ENCODE measurements at places on chromosomes 5 and 9.

GRCh38 chr5:60842871-60843385, 1.1 kb downstream of the ELOVL7 start:
- DNase-seq: no peak

DNA sequence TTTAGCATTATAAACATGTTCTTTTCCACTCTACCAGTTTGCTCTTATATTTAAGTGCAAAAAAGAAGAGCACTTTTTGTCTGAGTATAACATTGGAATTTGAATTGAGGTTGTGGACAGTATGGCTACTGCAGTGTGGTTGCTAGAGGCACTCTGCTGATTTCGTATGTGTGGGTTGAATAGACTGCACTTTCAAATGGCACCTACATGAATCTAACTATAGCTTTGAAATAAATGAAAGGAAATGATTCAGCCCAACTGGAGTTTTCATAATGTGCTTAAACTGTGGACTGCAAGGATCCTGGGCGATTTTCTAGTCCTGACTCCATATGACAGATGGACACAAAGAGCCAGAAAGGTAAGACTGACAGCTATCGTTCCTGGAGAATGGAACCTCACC, 657.6 kb upstream of the RIOK2 start:
- DNase-seq: no peak

DNA sequence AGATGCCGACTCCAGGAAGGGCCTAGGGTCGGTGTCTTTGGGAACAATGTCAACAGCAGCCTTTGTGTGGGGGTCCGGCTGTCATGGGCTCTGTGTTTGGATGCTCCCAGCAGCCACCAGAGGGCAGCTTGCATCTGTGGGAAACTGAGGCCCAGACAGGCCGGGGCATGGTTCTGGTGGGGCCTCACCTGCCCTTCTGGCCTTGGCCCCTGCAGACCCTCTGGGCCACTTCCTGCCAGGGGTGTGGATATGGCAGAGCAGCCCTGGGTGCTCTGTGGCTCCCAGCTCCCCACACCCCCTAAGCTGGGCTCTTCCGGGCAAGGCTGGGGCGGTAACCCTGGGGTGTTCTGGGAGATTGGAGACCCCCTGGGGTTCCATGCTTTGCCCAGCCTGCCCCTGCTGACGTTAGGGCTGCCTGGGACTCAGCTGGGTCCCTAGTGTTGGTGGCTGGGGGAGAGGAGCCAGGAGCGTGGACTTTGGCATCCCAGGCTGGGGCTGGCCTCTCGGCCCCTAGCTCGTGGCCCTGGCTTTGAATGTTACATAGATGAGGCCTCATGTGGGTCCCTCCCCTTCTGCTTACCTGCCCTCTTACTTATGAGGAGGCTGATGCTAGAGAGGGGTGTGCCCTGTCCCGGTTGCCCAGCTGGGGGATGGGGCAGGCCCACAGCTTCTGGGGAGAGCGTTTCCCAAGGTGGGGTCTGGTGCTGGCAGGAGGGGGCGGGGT, 38.3 kb downstream of the RXRA start:
- no peak for DNase-seq

DNA sequence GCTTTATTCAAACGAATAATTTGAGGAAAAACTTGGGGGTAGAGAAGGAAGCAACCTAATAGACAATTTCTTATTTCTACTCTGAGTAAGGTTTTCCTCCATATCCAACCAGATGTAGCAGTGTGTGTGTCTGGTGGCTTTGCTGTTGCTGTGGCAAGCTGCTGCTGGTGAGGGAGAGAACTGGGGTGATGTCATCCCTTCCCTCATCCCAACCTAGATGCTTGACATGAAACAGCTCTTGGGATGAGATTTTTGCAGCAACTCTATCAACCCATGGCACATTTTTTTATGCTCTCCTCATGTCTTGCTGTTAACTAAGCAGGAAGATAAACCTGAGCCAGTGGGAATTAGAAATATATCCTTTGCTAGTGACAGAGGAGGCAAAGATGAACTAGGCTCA, 135.8 kb downstream of the PCSK1 start:
- peak; percentile 91 for DNase-seq

- DNase-seq: no peak
Observed at GRCh38 chr9:71921190-71921814, 9.9 kb downstream of the C9orf85 start.

DNA sequence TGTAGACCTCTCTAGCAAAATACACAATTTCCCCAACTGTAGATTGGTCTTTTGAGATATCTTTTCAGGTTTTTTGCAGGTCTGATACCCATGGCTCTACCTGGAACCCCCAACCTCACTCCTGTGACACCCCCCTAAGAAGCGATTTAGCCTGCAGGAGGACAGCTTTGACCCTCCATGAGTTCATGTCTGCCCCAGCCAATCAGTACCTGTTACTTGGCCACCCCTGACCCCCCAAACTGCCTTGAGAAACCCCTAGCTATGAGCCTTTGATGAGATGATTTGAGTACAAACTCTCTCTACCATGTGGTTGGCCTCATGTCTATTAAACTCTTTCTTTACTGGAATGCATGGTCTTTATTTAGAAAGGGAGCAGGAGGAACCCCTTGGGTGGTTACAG, 25.7 kb downstream of the ABO start:
- DNase-seq: no peak

DNA sequence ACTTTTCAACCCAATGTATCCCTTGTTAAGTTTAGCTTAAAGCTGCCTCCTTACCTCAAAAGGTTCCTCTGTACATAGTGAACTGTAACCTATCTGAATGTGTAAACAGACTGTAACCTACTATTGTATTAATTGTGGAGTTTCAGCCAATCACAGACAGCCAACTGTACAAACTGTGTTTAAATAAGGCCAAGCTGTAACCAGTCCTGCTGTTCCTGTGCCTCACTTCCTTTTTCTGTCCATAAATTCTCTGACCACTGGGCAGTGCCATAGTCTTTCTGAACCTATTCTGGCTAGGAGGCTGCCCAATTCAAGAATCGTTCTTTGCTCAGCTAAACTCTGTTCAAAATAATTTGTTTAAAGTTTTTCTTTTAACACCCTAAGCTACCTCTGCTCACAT, 74.7 kb upstream of the DAPK1 start:
- no peak for DNase-seq

DNA sequence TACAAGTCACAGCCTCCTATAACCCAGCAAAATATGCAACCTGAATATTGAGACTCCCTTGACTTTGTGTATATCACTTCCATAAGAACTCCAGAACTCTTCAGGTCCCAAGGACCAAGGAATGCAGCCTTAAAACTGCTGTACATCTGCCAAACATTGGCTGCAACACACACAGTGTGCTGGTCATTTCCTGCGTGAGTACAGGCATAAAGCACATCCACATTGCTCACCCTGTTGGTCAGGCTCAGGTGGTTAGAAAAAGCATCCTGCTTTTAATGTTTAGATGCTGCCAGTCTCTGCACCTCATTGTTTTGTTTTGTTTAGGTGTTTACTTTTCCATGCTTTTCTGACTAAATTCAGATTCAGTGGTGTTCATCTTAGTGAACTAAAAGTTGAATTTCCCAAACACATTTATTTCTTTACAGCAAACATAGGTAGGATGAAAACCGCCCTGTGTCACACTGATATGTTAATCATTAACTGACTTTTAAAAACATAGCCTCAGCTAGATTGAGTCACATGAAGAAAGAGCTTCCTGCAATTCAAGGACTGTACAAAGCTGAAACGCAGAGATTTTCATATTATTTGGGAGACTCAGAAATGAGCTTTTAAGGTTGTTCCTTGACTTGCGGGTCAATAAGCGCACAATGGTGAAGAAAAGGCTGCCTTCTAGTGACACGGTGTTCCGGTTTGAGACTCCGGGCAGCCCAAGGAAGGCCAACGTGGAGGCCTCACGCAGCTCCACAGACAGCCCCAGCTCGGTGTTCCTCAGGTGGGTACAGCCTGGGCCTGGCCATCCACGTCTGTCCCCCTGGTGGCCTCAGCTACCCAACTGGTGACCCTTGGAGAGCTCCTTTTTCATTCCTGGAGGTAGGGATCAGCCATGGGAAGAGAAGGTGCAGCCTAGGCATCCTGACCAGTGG, 52.2 kb upstream of the GRAMD2B start:
- DNase-seq: no peak

DNA sequence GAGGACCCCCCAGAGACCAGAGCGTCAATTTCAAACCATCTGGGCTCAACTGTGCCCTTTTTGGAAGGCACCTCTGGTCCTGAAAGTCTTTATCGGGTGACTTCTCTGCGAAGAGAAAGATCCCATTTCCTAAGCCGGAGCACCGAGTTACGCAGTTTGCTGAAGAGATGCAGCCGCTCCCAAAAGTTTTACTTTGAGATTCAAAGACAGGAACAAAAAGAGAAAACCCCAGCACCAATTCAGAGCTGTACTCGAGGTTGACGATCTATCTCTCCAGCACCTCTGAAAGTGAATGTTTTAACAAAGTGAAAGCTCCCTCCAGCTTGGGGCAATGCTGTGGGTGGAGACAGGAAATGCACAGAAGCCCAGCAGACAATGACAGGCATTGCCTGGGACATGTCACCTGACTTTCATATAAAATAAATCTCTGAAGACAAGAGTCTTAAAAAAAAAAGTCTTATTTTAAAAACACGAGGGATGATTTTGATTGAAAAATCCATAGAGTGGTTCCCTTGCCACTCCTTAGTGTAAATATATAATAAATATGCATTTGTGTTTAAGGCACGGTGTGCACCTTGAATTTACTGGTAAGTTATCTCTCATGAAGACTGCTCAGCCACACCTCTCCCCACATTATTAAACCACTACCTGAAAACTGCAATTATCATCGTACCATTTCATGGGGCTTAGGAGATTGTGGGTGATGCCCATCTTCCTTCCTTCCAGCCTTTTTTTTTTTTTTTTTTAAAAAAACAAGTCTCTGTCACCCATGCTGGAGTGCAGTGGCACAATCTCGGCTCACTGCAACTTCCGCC, 79.9 kb downstream of the FNBP1 start:
- DNase-seq: no peak

- peak; percentile 83 for DNase-seq
Observed at GRCh38 chr9:113620377-113621161, 157.0 kb downstream of the RGS3 start.

GRCh38 chr9:72440378-72440777, 75.4 kb upstream of the ZFAND5 start:
- no peak for DNase-seq

DNA sequence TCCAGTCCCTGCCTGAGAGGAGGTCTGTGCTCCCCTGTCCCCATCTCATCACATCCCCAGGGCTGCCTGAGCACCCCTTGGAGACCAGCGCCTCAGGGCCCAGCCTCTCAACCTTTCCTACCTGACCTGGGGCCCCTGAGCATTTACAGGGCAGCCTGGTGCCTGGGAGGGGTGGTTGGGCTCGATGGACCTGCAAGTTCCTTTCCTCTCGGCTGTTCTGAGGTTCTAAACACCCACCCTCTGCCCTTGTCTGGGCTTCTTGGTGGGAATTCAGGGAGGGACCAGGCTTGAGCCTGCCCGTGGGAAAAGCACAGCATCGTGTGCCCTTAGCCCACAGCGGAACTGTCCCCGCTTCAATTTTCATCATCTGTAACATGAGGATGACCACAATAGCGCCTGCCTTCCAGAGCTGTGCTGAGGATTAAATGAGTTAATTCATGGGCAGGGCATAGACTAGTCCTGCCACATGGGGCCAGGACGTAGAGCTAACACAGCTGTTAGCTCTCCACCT, 91.0 kb upstream of the SH3PXD2B start:
- DNase-seq: no peak

Measured in GM04504 (cell line).